ENCODE measurements at places on chromosomes 3 and 15. TPM values are rescaled to one million over a fixed set of nuclear protein-coding genes. Genes with fewer than 3 reads are reported as not detected.

DNA sequence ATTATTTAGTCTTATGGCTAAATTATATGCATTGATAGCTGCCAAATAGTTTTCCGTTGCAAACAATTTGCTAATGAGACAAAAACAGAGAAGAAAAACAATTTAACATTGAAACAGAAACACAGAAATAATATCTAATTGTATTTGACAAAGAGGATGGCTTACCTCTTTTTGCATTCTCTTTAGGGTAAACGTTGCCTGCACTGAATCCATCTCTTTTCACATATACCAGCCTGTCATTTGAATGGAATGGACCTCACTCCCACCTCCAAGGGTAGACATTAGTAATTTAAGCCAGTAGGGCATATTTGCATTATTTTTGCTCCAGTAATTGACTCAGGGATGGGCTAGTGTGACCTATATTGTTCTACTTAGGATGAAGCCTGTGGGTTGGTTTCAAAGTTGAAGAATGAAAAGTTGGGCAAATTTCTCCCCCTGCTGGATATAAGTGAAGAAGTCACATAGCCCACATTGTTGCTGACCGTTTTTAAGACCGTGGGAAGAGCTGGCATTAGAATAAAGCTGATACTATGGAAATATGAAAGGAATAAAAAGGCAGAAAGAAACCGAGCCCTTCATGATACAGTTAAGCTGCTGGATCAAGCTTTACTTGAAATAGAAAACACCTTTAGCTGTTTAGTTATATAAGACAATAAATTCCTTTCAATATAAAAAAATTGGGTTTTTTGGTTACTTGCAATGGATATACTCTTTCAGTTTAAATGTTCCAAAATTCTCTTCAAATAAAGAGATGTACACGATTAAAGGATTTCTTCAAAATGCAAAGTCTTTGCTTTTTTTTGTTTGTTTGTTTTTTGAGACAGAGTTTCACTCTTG, 26.9 kb downstream of the PIERCE2 start:
- H3K4me1 ChIP-seq: no peaks in the 10 kb centered on the region
- DNase-seq: no peak
- H3K36me3 ChIP-seq: no peaks in the 10 kb centered on the region

GRCh38 chr15:38688761-38689160, 124.1 kb upstream of the RASGRP1 start:
- no peak overlapping the region for H3K27ac ChIP-seq
- H3K4me1 ChIP-seq: no peaks in the 10 kb centered on the region
- no peak overlapping the region for H3K4me3 ChIP-seq
- DNase-seq: no peak
- no peaks in the 10 kb centered on the region for H3K36me3 ChIP-seq

DNA sequence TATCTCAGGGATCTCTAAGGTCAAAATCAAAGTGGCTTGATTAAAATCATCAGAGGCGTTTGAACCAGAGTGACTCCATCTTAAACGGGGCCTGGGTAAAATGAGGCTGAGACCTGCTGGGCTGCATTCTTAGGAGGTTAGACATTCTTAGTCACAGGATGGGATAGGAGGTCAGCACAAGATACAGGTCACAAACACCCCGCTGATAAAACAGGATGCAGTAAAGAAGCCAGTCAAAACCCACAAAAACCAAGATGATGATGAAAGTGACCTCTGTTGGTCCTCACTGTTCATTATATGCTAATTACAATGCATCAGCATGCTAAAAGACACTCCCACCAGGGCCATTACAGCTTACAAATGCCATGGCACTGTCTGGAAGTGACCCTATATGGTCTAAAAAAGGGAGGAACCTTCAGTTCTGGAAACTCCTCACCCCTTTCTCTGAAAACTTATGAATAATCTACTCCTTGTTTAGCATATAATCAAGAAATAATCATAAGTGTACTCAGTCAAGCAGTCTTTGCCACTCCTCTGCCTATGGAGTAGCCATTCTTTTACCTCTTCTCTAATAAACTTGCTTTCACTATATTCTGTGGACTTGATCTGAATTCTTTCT, 143.3 kb upstream of the SLCO3A1 start:
- DNase-seq: no peak
- H3K4me3 ChIP-seq: no peak overlapping the region
- H3K36me3 ChIP-seq: no peaks in the 10 kb centered on the region
- H3K27me3 ChIP-seq: no peaks in the 10 kb centered on the region
- H3K4me1 ChIP-seq: no peaks in the 10 kb centered on the region
- H3K27ac ChIP-seq: no peak overlapping the region

- H3K4me3 ChIP-seq: no peak overlapping the region
- no peaks in the 10 kb centered on the region for H3K36me3 ChIP-seq
- no peak for DNase-seq
- no peak overlapping the region for H3K27ac ChIP-seq
- H3K27me3 ChIP-seq: no peaks in the 10 kb centered on the region
- no peaks in the 10 kb centered on the region for H3K4me1 ChIP-seq
Observed at GRCh38 chr3:79367803-79368202, 400.0 kb downstream of the ROBO1 start.

DNA sequence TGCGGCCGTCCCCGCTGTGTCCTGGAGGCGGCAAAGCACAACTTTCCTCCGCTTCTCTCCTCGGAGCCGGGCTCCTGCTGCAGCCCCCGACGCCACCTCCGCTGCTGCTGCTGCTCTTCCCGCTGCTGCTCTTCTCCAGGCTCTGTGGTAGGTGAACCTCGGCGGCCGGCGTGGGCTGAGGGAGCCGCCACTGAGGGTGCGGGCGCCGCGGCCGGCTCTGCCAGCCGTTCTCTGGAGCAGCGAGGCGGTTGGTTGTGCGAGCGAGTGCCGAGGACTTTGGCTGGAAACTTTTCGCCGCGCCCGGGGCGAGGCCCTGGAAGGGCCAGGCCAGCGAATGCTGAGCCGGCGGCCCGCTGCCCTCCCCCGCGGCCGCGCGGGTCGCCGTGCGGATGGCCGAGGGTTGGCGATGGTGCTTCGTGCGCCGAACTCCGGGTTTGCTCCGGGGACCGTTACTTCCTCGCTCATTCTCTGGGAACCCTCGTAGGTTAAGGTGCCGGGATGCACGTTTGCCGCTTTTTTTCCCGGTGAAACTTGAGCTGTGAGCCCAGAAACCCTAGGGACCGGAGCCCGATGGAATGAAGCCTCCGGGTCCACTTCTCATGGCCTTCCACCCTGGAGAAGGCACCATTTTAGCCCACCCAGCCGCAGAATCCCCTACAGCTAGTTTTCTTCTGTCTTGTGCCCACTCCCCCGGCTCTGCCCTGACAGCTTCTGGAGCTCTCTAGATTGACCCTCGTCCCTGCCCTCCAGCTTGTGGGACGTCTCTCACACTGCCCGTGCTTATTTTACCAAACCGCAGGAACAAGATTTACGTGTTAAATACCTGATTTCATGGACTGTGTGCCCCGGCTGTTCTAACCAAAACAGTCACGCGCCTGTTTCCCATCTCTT, 660 bp downstream of the NECTIN3 start:
- H3K36me3 ChIP-seq: no peaks in the 10 kb centered on the region
- H3K27ac ChIP-seq: peak overlapping the region; percentile 71
- H3K27me3 ChIP-seq: no peaks in the 10 kb centered on the region
- DNase-seq: peak; percentile 71
- peak overlapping the region; percentile 82 for H3K4me3 ChIP-seq

DNA sequence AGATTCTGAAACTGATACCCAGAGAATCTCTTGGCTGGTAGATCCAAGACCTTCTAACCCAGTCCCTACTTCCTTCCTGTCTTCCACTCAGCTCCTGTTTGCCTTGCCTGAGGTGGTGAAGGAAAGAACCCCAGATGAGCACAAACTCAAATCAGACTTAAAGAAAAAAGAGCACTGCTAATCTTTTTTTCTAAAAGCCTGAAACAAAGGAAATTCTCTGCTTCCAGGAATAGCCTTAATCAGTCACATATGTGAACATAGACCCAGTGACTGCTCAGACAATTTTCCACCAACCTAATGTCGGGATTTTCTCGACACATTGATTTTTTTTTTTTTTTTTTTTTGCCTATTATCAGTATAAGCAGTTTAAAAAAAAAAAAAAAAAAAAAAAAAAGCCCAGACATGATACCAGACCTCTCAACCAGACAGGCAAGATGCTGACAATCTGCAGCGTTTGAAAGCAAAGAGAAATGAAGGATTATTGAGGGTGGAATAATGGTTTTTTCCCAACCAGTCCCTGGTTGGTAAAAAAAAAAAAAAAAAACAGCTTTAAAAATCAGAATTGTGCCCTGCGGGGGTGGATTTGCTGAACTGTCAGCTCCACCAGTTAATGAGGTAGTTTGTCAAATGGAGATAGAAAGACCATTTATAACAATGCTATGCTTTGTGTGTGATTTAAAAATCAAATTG, 256.8 kb upstream of the RARB start:
- no peak for DNase-seq
- H3K4me1 ChIP-seq: no peaks in the 10 kb centered on the region

- DNase-seq: no peak
- no peak overlapping the region for H3K27ac ChIP-seq
- H3K36me3 ChIP-seq: no peaks in the 10 kb centered on the region
- H3K4me3 ChIP-seq: no peak overlapping the region
- no peaks in the 10 kb centered on the region for H3K27me3 ChIP-seq
Observed at GRCh38 chr3:152400887-152401286, 132.2 kb downstream of the MBNL1 start.

SCN11A gene
- 0.16 TPM for total RNA-seq

MNS1 gene
- total RNA-seq: 0.18 TPM

EXD1 gene
- not detected for total RNA-seq

SLC22A13 gene
- not detected for total RNA-seq

SLCO2A1 gene
- 0.71 TPM for total RNA-seq

PRR20G gene
- not detected for total RNA-seq

CCR9 gene
- not detected for total RNA-seq

IMPG2 gene
- 0.06 TPM for total RNA-seq

GRM7 gene
- not detected for total RNA-seq

CFAP100 gene
- total RNA-seq: not detected

MASP1 gene
- total RNA-seq: 116 TPM

MUC13 gene
- total RNA-seq: 4.5 TPM

FANCD2OS gene
- total RNA-seq: not detected

PARL gene
- 24.3 TPM for total RNA-seq

Data from right lobe of liver (tissue), 6 donors.